ENCODE measurements at places on chromosomes 11 and 22.

GRCh38 chr11:2273771-2274170 is 3.4 kb upstream of the ASCL2 start:
- DNase-seq: no peak

DNA sequence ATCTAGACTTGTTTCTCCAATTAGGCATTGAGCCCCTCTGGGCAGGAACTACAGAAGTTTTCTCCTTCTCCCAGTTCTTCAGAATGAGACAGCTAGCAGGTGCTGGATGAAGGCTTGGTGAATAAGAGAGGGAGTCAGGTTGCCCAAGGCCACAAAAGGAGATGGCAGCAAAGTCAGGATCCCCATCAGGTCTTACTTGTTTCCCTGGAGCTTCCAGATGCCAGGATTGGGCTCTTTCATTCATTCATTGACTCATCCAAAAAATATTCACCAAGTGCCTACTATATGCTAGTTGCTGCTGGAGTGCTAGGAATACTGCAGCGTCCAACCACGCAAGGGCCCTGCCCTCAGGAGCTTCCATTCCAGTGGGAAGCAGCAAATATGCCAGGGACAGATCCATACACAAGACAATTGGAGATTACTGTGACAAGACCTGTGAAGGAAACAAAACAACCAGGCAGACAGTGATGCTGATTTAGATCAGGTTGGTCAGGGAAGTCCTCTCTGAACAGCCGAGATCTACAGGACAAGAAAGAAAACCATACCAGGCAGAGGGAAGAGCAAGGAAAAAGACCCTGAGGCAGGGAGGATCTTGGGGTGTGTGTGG is 24.6 kb upstream of the LMO1 start:
- DNase-seq: no peak

- peak; percentile 34 for DNase-seq
These were observed 20.8 kb upstream of the IL18BP start for GRCh38 chr11:71977743-71978418.

DNA sequence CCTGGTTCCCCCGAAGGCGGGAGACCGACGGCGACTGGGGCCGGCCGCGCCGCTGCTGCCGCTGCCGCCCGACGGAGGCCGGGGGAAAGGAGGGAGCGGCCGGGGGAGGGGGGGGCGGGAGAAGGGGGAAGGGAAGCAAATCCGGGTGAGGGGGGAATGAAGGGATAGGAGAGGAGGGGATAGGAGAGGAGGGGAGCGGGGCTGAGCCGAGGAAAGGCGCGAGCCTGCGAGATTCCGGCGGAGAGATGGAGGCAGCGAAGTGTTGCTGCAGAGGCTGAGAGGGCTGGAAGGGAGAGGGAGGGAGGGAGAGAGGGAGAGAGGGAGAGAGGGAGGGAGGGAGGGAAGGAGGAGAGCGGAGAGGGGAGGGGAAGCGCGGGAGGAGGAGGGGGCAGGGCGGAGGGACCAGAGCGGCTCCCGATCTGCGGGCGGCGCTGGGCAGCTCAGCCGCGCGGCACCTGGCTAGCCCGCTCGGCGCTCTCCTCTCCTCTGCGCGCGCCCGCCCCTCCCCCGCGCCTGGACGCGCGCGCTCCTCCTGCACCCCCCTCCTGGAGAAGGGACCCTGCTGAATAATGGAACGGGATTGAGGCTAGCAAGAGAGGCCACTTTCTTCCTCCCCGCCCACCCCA is 52.3 kb downstream of the SLC22A12 start:
- no peak for DNase-seq

DNA sequence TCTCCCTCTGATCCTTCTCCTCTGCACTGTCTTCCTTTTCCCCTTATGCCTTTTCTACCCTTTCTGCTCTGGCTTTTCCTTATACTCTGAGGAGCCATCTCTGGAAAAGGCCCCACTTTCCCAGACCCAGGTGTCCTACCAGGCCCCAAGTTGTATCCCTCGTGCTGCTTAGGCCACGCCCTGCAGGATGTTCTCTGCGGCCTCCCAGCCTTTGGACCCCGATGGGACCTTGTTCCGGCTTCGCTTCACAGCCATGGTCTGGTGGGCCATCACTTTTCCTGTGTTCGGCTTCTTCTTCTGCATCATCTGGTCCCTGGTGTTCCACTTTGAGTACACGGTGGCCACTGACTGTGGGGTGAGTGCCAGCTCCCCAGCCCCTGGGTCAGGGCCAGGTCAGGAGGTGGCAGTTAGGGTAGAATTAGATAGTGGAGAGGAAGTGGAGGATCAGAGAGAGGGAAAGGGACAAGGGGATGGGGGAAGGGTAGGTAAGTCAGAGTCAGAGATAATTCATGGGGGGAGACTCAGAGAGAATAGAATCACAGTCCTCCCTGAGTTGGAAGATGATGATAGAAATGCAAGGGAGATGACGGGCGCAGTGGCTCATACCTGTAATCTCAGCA is 8.9 kb downstream of the PGAP2 start:
- no peak for DNase-seq

DNA sequence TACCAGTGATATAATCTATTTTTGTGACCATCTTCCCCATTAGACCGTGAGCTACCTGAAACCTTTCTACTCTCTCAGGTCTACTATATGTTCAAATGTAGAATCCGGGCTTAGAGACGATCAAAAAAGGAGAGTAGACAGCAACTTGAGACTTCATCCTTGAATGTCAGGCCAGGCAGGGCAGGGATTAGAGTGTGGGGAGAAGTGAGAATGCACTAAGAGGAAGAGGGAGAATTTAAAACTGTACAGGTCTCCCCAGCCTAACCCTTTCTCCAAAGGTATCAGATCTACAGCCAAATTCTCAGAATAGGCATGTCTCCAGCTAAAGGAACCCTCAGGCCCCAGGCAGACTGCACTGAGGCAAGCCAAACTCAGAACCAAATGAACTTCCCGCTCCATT is 935 bp downstream of the LAMTOR1 start:
- DNase-seq: no peak

- no peak for DNase-seq
These were observed 35.9 kb downstream of the KCNQ1OT1 start for GRCh38 chr11:2663915-2664314.

GRCh38 chr11:9118277-9118676 is 26.9 kb upstream of the SCUBE2 start:
- DNase-seq: no peak

DNA sequence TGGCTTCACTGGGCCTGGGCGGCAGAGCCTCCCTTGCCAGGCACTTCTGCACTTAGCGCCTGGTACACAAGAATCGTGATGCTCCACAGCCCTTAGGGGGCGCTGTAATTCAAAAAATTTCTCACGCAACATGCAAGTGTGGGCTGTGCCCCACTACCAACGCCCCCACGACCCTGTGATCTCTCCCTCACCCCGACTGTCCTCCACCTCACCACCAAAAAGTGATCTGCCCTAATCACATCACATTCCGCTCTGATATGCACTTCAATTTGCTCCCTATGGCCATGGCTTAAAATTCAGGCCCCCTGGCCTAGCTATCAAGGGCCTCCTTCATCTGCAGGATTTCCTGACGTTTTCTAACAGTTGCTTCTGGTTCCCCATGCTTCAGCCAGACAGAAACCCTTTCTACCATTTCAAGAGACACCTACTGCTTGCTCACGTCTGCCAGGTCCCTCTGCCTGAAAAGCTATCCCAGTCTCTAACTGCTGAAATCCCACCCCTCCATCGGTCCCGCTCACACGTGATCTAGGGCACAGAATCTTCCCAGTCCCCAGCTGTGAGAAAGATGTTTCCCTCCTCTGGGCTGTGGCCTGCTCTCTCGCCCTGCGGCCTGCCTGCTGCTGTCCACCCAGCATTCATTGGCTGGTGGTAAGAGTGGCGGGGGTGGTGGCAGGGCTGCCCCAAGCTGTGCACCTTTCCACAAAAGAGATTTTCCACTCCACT is 27.9 kb upstream of the LRRC32 start:
- no peak for DNase-seq

GRCh38 chr11:75403037-75403436 is 3.7 kb downstream of the RPS3 start:
- no peak for DNase-seq

DNA sequence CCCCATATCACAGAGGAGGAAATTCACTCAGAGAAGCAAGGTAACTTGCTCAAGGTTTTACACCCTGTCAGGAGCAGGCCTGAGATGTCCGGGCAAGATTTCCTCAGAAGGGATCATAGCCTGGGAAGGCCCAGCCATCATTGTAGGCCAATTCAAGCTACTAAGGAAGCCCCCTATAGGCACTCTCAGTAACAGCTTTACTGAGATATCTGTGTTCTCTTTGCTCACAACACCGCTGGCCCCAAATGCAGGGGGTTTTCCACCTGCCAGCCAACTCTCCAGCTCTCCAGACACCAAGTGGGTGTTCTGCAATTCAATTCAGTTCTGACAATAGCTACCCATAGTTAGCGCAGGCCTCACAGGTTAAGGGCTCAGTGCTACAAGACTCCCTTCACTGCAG is 84.0 kb downstream of the SLC36A4 start:
- no peak for DNase-seq

DNA sequence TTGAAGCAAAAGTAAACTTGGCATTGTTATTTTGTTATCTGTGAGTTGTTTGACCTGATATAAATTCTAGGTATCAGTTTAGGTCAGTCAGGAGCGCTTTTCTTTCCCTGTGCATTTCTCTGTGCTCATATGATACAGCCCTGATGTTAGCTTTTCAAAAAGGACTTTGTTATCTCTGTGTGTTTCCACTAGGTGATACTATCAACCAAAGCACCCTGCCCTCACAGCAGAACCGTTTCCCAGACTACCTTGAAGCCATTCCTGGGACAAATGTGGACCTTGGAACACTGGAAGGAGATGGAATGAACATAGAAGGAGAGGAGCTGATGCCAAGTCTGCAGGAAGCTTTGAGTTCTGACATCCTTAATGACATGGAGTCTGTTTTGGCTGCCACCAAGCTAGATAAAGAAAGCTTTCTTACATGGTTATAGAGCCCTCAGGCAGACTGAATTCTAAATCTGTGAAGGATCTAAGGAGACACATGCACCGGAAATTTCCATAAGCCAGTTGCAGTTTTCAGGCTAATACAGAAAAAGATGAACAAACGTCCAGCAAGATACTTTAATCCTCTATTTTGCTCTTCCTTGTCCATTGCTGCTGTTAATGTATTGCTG is 87.7 kb upstream of the BIRC3 start:
- no peak for DNase-seq

- DNase-seq: peak; percentile 60
These were observed 21.6 kb downstream of the PPARA start for GRCh38 chr22:46171940-46172339.

DNA sequence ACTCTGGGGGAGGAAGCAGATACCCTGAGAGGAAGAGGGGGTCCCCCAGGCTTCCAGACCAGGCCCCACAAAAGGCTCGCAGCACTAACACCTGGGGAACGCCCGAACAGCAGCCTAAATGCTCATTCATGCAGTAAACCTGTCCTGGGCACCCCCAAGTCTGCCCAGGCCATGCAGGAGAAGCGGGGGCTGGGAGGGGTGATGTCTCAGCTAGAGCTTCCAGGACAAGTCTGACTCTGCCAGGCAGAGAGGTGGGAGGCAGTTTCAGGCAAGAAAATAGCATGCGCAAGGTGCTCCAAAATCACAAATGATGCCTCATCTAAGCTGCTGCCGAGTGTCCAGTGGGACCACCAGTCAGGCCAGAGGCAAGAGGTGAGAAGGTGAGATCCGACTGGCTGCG is 14.6 kb downstream of the CABP7 start:
- no peak for DNase-seq

DNA sequence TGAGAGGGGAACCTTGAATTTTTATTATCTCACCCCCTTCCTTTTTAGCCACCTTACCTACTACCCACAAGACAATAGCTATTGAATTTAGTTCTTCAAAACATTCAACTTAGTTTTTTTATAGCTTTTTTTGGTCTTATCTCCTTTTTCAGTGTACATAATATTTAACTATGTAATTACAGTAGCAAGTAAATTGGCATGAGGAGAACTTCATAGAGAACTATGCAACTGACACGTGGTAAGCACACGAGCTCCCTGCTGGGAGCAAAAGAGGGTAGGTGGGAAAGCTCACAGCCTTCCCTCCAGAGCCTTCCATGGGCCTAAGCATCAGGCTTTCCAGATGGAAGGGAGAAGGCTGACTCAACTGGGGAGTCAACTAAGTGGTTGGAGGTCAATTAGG is 22.1 kb upstream of the ZDHHC13 start:
- no peak for DNase-seq

DNA sequence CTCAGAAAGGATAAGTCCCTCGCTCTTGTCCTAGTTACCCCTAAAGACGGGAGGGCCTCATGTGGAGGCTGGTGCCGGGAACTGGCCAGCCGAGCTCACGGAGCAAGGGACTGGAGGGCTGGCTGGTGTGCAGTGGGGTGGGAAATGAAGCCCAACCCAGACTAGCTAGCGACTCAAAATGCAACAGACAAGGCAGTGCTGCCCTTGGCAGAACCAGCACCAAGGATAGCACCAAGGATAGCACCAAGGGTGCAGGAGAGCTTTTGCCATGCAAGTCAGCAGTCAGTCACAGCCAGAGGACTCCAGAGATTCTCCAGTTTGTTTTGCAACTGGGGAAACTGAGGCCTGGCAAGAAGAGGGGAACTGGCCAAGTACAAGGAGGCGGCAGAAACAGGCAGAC is 6.5 kb upstream of the BATF2 start:
- DNase-seq: no peak

- no peak for DNase-seq
These were observed 2.2 kb upstream of the VPS11 start for GRCh38 chr11:119065369-119065768.

DNA sequence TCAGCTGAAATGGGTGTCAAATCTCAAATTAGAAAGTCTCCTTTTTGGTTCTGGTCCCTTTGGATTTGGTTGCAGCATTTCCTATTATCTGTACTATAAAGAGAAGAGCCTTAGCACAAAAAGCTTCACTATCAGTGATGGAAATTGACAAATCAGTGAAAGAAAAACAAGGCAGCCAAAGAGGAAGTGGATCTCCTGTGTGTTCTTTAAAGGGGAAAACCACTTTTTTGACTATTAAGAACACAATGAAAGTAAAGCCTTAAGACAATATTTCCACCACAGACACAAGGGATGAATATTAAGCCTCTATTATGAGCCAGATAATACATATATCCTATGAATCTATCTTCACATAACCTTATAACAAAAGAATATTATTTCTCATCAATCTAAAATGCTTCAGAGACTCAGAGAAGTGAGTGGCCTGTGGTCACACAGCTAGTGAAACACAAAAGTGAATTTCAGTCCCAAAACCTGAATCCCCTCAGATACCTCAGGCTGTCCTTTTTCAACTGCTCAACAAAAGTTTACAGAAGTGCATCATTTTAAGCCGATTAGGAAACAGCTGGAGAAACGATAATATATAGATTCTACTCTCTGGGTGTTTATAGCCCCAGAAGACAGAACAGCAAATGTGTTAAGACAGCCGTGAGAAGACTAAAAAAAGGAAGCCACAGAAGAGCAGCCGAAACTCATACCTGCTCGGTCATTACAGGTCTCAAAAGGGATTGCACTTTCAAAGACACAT is 24.4 kb upstream of the FSHB start:
- DNase-seq: no peak

- no peak for DNase-seq
These were observed 161.0 kb downstream of the FEZ1 start for GRCh38 chr11:125335106-125335505.

- no peak for DNase-seq
These were observed 3.1 kb downstream of the ALX4 start for GRCh38 chr11:44306918-44307244.

- no peak for DNase-seq
These were observed 178.6 kb downstream of the MIAT start for GRCh38 chr22:26835929-26836528.
